SW 1271 (cell line): ENCODE measurements at places on chromosomes 4 and X.

- DNase-seq = no peak
These were observed 7.0 kb upstream of the SLC7A11 start for GRCh38 chr4:138249132-138249531.

DNA sequence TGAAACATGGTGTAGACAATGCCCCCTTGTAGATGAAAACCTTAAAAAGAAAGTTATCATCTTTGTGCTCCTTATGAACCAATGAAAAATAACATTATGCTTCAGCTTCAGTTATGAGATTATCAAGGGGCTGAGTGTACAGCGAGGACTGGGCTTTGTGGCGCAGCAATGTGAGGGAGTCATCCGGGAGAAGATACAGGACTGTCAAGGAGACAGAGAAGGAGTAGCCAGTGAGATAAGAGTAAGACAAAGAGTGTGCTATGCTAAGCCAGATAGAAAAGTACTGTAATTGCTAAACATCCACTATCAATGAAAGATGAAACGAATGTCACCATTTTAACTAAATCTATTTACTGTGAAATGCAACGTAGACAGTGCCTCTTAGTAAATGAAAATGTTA, 3.6 kb upstream of the KLHL15 start:
- no peak for DNase-seq

GRCh38 chr4:157023941-157024340, 52.0 kb upstream of the GLRB start:
- no peak for DNase-seq

- no peak for DNase-seq
These were observed 112.5 kb downstream of the ADRA2C start for GRCh38 chr4:3878678-3879077.

DNA sequence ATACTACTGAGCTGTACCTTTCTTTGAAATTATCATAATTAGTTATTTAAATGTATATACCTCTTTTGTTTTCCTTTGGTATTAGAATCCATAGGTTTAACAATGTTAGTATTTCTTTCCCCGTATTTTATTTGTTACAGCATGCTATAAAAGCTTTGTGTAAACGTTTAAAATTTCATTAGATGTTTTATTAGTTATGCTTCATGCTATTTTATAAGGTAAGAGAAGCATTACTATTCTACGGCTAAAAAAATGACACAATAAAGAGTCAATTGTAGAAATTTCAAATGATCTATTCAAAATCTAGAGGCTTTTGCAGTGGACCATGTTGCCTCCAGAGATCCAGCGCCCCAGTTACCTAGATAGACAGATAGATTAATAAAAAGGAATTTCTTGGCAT, 1203.3 kb upstream of the IGFBP7 start:
- no peak for DNase-seq

DNA sequence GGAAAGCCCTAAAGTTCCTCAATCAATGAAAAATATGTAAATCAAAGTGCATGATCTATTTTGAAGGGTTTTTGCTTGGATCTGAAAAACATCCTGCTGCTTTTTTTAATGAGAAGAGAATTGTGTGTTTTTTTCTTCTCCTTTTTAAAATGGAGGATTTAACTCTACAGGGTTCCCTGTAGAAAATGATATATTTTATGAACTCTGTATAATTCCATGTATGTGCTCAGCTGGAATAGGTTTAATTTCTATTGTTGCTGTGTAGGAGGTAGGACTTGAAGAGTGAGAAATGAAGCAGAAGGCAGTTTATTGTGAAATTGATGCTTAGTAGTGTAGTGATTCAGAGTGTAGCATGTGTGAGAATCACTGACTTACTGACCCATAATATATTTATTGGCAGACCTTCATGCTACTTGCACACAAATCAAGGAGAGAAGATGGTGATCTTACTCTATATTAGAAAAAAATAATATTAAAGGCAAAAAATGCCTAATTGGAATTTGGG, 286.8 kb upstream of the FSTL5 start:
- no peak for DNase-seq

GRCh38 chr4:10024303-10024702, 3.0 kb upstream of the SLC2A9 start:
- no peak for DNase-seq

DNA sequence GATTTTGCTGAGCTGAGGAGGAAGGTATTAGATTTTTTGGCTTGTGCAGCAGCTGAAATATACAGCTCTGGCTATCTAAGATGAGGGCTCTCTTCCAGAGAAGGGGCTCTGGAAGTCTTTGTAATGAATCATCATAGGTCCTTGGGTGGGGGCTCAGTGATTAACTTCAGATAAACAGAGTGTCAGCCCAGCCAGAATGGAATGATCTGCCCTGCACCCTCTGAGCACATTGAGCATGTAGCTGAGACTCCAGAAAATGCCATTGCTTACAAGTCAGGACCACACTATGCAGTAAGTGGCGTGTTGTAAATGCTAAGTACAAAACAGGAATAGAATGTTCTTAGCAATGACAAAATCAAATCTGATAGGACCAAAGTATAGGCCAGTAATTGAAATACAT, 836.0 kb downstream of the PDHA2 start:
- no peak for DNase-seq

DNA sequence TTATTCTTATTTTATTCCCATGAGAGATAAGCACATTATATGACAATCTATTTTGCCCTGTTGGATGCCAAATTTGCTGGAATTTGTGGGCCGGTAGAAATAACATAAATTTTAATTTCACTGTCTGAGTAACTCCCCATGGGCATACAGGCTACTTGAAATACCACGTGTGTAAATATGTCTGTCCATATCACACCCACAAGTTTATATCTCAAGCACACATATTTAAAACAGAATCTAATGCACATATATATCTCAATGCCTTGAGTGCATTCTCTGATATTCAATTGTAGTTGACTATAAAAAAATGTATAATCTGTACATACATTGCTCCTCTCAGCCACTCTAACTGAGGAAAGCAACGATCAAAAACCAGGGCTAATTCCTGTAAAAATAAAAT, 51.2 kb downstream of the PPARGC1A start:
- no peak for DNase-seq

DNA sequence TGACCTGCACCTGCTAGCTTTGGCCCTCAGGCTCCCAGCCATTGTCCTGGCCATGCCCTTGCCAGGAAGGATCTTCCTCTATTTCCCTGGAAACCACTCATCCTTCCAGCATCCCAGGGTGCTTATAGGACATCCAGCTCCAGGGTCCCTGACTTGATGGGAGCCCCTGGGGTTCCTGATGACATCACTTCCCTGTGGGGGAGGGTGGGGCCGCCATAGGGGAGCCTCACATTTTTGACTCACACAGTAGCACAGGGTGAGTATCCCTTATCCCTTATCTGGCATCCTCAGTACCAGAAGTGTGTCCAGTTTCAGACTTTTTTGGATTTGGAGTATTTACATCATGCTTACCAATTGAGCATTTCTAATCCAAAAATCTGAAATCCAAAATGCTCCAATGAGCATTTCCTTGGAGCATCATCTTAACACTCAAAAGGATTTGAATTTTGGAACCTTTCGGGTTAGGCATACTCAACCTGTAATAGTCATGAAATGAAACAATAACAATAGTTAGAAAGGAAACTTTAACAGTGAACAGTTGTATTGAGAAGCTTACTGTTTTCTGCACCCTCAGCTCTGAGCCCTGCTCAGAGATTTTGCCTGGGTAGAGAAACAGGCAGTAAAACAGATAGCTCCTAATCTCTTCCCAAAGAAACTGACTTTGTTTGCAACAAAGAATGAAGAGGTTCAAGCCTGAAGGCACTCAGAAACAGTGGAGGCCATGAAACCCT, 22.1 kb downstream of the TNIP2 start:
- no peak for DNase-seq

GRCh38 chr4:141605425-141605856, 30.9 kb upstream of the IL15 start:
- DNase-seq = no peak

DNA sequence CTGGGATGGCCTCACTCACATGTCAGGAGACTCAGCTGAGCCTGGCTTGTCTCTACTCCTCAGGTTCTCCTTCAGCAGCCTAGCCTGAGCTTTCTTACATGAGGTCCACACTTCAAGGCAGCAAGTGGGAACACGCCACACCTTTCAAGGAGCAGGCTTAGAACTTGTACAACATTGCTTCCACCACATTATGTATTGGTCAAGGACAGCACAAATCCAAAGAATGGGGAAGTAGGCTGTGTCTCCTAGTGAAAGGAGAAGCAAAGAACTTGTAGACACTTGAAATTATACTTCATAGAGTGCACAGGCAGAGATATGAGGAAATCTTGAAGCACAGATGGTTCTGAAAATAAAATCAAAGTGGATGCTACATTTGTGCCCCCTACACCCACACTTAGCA, 120.9 kb upstream of the NOCT start:
- no peak for DNase-seq

- no peak for DNase-seq
These were observed 209.3 kb downstream of the CHIC2 start for GRCh38 chr4:53854991-53855568.

DNA sequence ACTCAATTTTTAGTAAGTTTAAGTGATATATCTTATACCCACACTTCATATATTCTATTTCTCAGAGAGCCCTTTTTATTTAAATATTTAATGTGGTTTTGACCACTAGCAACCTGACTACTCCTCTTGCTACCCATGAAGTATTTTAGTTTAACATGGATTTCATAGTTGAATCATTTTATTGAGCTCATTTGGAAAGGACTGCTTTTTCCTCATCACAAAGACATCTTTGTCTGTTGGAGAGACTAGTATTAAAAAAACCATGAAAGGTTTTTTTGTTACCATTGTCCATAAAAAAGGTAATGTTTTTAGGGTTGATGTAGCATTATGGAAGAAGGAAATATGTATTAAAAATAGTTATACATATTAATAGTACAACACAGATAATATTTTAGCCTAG, 139.5 kb downstream of the RAPGEF2 start:
- DNase-seq = no peak

GRCh38 chr4:43932448-43932847, 516.2 kb downstream of the KCTD8 start:
- DNase-seq = no peak

DNA sequence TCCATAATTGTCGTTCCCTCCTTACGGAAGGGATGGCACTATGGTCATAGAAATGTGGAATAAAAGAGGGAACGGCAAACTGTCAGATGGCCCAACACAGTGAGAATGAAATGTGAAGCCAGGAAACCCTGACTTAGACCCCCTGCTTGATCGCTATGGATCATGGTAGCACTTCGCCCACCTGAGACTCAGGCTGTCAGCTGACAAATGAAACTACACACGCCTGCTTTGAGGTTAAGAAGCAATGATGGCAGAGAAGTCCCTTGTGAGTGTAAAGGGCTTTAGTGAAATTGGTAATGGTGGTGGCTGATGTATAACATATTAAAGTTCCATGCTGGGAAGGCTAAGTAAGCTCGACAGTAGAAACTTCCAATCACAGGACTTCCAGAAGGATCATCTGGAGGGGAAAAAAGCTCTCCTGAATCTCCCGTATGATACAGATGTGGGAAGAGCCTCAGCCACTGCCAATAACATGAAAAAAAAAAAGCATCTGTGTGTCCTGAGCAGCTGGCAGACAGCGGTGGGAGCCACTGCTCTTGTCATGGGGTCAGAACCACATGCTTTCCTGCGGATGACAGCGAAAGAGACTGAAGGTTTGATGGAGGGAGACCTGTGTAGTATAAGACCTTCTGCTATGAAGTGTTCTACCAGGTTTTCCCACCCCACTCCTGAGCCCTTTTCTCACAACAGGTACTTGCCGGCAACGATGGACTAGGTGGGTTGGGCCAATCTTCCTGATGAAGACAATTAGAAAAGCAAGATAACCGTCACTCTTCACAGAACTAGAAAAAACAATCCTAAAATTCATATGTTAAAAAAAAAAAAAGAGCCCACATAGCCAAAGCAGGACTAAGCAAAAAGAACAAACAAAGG, 107.6 kb downstream of the AFAP1 start:
- no peak for DNase-seq

GRCh38 chr4:122533841-122534240, 77.3 kb upstream of the IL2 start:
- no peak for DNase-seq

- DNase-seq = no peak
These were observed 876.3 kb downstream of the C4orf33 start for GRCh38 chr4:129972257-129972656.

DNA sequence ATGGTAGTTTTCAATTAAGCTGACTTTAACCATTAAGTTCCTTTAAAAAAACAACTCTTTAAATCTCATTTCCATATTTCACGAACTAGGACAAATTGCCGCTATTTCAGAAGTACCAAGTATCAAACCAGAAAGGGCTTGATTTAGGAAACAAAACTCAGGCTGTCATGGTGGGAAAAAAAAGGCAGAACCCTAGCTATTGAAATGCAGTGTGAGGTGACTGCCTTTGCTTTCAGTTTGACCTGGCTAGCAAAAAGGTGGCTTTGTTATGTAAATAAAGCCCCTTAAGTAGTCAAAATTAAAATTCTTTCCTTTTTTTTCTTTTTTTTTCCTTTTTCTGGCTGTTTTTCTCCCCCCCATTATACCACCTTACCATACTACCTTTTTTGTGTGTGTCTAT, 40.6 kb upstream of the CYP2U1 start:
- no peak for DNase-seq

- DNase-seq = no peak
These were observed 2.0 kb downstream of the RNF212 start for GRCh38 chr4:1111259-1111809.

DNA sequence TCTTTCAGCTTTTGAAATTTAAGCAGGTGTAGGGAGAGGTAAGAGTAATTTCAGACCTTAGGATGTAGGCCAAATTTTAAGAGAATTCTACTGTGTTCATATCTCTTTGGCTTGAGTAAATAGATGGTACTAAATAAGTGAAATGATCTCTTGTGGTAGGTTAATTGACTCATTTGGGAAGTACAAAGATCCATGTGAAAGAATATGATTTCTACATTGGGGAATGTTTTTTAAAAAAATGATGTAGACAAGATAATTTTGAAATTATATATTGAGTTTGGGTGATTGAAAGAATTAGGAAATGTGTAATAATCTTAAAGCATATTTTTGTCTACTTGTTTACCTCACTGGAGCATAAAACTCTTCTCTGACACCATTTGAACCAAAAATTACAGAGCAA, 35.6 kb downstream of the RAPGEF2 start:
- no peak for DNase-seq

- no peak for DNase-seq
These were observed 238.8 kb downstream of the GRIA3 start for GRCh38 chrX:123422875-123423274.

DNA sequence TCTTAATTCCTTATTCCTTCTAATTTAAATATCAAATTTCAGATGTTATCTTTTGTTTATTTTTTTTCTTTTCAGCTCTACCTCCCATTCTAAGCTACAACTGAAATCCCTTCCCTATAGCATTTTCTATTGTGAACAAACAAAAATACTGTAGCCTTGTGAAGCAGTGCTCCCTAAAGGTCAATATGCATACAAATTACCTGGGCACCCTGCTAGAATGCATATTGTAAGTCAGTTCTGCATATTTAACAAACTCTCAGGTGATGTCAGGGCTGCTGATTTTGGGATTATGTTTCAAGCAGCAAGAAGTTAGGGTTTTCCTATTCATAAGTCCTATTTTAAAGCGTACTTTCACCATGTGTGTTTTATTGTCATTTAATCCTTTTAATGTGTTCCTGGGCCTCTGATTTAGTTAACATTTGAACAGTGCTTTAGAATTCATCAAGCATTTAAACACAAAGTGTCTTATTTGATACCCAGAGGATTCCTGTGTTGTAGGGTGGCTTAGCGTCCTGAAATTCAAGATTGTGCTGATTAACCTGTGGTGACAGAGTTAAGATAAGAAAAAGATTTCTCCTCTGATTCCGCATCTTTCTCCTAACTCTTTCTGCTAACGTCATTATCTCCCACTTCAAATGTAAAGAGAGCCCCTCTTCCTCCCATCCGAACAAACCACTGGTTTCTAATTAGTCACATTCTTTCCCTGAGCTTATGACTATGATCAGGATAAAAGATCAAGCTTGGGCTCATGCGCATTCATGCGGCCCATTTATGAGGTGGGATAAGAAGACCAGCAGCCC, 221.3 kb downstream of the ANK2 start:
- no peak for DNase-seq
